ENCODE measurements at places on chromosomes 3 and 15.

DNA sequence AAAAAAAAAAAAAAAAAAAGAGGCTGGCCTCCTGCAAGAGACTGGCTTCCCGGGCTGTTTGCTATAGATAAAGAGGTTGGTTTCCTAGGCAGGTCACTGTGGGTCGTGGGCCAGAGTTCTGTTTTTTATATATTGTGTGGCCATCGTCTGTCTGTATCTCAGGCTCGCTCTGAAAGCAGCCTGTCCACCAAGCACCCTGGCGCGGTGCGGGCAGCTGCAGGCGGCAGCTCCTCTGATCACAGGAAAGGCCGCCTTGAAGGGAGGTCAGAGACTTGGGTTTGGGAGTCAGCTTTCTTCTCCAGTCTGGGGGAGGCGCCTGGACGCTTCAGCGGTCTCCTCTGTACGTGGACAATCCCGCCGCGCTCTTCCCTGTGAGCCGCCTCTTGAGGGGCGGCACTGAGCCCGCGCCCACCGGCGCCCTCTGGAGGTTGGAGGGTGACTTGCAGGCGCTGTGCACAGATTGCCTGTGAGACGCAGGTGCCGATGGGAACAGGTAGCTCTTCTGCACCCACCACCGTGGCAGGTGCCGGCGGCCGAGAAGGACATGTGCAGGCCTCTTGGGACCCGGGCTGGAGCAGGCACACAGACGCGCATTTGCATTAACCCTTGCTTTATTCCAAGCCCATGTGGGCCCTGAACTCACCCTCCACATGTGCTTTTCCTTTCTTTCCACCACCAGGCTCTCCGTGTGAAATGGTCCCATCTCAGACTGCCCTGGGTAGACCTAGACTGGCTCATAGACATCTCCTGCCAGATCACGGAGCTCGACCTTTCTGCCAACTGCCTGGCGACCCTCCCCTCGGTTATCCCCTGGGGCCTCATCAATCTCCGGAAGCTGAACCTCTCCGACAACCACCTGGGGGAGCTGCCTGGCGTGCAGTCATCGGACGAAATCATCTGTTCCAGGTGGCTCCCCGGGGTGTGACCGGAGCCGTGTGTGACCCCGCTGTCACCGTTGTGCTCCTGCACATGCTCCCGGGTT, 89.3 kb downstream of the LRRK1 start:
- DNase-seq, result peak; percentile 74

GRCh38 chr3:158777161-158777873, 24.5 kb upstream of the MFSD1 start:
- DNase-seq, result no peak

DNA sequence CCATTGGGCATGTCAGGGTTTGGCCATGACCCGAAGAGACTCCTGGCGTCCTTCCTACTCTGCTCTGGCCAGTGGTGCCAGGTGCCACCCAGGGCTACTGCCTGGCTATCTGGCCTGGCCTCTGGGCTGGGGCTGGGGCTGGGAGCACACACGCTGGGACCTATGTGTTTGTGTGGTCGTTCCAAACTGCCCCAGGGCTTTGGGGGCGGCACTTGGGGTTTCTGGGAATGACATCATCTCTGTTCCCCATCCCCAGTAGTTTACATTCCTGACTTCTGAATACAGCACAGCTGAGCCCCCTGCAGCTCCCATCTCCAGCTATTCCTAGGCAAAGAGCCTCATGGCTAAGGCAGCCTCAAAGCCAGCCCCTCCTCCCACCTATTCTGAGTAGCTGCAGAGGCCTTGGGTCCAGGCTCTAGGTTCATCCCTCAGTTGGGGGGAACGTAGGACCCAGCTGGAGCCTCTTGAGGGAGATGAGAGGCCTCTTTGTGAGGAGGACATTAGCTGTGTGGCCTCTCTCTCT, 24.3 kb downstream of the PLEKHO2 start:
- no peak for DNase-seq

GRCh38 chr3:48451270-48451669, 4.7 kb downstream of the ATRIP start:
- no peak for DNase-seq

GRCh38 chr3:180700941-180701340, 21.7 kb upstream of the CCDC39 start:
- DNase-seq, result no peak

GRCh38 chr15:83846847-83847246, 192.9 kb downstream of the ADAMTSL3 start:
- DNase-seq, result no peak

GRCh38 chr3:132218817-132219755, 98.1 kb upstream of the ACP3 start:
- no peak for DNase-seq

GRCh38 chr3:189267981-189268613, 96.3 kb downstream of the TPRG1 start:
- no peak for DNase-seq

DNA sequence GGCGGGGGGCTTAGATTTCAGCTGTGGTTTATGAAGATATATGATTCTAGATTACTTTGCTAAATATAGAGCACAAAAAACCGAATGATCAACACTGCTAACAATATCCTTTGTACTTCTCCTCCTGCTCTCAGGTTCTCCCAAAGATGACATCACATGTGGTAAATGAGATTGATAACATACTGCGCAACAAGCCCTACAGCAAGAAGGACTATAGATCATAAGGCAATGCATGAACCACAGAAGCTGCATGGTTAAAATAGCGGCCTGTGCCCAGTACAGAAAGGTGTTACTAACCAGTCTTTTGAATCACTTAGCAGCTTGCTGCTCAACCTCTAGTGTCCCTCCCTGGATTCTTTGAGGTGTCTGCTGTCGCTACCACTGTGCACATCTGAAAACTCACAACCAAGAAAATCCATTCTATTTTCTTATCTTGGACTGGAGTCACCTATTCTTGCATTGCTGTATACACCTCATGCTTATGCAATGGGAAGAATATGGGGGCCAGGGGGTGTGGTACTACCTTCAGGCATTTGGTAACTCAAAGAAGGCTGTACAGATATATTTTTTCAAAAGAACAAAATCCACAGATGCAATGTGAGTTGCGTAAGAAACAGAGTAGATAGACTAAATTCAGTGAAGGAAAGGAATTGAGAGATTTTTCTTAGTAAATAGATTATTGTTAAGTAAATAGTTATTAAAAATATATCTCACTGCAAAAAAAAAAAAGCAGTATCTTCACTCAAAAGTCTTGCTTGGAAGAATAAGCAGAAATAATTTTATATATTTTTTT, 18.2 kb downstream of the SSR3 start:
- DNase-seq, result no peak

GRCh38 chr15:68667800-68668625, 89.2 kb downstream of the CORO2B start:
- DNase-seq, result no peak

DNA sequence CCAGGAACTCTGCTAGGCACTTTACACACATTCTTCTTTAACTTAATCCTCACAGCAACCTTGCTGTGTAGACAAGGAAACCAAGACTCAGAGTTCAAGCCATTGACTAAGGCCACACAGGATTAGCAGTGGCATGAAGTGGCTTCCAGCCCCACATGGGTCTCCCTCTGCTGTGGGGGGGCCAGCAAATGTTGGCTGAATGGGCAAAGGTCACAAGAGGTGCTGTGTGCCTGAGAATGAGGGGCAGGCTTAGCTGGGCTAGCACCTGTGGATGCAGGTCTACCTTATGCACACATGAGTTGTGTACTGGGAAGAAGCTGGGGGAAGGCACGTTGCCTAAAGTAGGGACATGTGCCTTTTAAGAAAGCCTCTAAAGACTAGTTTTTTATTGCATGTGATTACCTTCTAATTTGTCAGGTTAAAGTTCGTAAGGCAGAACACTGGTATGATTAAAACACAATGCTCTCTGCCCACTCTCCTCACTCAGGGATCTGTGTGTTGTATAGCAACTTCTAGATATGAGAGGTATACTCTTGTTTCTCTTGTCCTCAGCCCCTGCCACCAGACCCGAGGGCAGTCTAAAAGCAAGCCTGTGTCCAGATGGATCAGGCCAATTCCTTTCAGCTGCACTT, 10.9 kb downstream of the BAHD1 start:
- DNase-seq, result no peak

- DNase-seq, result no peak
Observed at GRCh38 chr15:67256051-67256450, 1.5 kb downstream of the IQCH start.

GRCh38 chr3:53733446-53733845, 112.8 kb downstream of the CHDH start:
- DNase-seq, result no peak

DNA sequence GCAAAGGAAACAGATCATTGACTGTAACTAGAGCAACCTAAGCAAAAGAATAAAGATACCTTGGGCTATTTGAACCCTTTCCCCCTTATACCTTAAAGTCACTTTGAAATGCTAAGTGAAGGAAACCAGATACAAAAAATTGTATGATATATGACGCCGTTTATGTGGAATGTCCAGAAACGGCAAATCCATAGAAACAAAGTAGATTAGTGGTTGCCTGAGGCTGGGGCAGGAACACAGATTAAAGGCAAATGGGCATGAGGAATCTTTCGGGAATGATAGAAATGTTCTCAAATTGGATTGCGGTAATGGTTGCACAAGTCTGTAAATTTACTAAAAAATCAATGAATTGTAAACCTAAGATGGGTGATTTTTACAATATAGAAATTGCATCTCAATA, 160.1 kb upstream of the CCDC54 start:
- no peak for DNase-seq

GRCh38 chr3:70749122-70749521, 436.7 kb upstream of the MDFIC2 start:
- no peak for DNase-seq

DNA sequence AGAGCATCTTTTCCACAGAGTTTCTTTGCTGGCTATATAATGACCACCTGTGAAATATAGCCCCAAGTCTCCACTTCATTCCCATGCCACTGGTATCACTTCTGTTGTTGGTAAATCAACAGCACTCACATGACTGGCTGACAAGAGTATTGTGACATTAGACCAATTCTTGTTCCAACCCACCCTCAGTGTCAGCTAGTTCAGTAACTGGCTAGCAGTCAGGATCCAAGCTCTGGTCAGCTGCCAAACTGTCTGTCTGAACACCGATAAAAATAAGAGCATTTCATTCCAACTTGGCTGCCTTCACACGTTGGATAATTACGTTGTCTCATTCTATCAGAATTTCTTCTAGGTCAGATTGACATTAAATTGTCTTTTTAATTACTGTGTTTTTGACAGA, 166.5 kb downstream of the USP13 start:
- no peak for DNase-seq

- no peak for DNase-seq
Observed at GRCh38 chr3:131329774-131330173, 51.8 kb upstream of the NUDT16 start.

DNA sequence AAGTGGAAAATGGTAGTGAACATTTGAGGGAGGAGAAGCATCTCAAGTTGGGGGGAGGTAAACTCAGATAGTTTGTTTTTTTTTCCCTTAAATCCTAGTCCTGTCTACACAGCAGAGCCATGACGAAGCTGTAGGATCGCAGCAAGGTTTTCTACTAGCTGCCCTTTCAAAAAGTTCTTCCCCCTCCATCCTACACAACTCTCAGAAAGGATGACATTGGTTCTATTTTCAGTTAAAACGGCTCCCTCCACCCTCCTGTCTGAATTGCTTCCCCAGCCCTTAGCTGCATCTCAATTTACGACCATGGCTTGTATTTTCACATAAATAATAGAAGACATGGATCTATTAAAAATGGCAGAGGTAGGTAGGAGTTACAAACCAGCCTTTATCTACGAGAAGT, 2.2 kb downstream of the HOMER2 start:
- no peak for DNase-seq

GRCh38 chr3:3227640-3228039, 48.1 kb upstream of the CRBN start:
- DNase-seq, result no peak

DNA sequence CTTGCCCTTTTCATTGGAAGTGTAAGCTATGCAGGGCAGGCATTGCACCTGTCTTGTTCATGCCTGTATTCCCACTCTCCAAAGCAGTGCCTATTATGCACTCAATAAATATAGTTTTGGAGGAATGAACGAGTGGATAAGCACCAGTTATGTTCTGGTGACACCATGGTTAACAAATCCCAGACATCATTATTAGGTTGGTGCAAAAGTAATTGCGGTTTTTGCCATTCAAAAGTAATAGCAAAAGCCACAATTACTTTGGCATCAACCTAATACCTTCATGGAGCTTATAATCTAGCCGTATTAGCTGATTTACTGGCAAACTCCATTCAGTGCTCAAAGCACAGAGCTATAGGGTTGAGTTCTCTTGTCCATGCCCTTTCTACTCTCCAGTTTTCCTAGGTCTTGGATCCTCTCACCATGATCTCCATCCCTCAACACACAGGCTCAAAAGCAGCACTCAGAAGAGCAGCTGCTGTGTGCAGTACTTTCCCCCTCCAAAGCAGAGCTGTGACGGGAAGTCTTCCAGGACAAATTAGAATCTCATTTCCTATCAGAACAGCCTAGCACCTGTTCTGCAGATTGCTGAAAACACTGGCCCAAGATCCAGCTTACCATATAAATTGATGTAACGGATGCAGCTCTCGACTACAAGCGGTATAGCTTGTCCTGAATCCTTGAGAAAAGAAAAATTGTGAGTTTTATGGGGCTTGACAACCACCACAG, 63.2 kb upstream of the RAD18 start:
- DNase-seq, result no peak

DNA sequence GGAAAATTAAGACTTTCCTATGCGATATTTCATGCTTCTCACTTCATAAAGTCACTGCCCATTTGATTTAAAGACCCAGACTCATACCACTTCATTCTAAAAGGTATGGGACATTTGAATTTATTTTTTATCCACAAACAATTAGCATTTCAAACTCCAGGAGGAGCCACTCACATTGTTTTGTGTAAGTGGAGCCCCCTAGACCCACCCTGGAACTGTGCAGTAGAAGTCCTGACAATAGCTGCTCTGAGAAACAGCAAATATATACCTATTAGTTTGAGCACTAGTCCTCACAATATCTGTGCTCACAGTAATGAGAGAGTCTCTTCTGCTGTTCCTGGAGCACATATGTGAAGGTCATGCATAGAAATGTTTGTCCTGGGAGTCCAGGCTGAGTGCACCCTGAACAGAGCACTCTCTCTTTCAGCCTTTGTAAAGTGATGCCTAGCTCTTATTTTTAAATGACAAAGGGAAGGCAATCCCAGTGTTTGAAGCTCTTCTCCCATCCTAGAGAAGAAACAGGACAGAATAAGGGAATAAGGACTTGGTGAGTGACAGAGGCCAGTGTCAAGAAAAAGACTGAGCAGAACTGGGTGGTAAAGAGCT, 127.5 kb upstream of the STRIT1 start:
- DNase-seq, result no peak

Data from stimulated activated naive CD4-positive, alpha-beta T cell treated with Interleukin-2 at 50 U/mL for 16 hours (primary cell).